ENCODE measurements at places on chromosomes 3 and 15.

GRCh38 chr15:67091980-67092677 is 26.7 kb downstream of the SMAD3 start:
- DNase-seq: no peak

DNA sequence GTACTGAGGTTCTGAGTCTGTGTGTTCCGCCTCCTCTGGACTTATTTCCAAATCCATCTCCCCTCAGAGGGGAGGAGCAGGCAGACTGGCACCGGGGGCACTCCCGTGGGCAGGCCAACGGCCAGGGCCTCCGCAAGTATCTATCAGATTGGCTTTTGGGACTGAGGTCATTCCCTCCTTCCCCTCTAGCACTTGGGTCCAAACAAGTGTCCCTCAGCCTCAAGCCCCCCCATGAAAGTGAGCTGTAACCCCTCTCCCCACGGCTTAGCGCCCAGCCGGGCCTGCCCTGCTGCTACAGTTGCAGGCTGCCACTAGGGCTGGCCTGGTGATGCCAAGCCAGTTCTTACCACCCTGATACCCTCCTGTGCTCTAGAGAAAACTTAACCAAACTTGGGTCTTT is 17.4 kb downstream of the ITGA11 start:
- no peak for DNase-seq

DNA sequence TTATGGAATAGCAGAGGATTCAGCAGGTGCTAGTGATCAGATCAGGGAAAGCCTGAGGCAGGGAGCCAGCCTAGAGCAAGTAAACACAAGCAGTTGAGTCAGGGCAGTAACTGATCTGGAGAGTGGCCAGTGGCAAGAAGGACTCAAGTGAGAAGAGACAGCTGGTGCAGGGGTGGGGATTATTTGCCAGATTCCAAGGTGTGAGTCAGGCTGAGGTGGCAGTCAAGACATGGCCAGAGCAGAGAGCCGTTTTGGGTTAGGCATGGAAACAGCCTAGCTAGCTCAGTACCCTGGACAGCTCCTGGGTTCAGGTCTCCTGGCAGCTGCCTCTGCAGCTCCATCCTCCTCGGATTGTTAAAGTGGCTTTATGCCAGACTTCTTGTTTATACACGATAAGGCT is 281.9 kb upstream of the ONECUT1 start:
- DNase-seq: no peak

DNA sequence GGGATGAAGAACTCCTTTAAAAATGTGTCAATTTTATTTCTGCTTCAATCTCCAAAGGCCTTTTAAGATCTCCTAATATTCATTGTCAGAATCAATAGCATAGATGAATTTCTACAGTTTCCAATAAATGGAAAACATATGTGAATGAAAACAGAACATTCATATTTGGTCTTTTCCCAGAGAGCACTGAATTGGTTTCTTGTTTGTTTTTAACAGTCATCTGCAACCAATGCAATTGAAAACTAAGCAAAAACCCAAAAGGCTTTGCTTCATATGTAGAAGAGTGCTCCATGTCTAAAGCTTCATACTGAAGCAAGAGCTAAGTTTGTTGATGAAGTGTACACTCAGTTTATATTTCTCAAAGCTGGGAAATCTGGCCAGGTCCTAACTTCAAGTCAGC is 426.5 kb upstream of the CDIN1 start:
- DNase-seq: no peak

DNA sequence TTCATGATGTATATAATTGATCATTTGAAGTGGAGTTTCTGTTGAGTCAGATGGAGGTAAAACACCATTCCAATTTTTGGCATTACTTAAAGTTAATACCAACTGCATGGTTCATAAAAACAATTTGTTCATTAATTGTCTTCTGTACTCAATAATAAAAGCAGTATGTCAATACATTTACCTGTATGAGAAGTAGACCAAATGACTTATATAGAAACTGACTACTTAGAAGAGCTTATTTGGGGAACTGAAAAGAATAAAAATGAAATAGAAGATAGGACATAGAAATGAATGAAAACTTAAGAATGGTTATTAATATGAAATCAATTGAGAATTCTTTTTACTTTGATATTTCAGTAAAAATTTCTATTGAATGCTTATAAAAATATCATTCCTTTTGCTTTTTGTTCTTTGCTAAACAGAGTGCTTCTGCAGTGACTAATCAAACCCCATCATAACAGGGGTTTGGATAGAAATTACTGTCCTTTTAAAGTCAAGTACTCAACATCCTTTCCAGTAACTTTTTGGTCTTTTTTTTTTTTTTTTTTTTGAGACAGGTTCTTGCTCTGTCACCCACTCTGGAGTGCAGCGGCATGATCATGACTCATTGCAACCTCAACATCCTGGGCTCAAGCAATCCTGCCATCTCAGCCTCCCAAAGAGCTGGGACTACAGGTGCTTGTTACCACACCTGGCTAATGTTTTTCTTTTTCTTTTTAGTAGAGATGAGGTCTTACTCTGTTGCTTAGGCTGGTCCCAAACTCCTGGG is 6.5 kb upstream of the CRYBG3 start:
- peak; percentile 54 for DNase-seq

- DNase-seq: no peak
Observed at GRCh38 chr3:31785286-31785685, 195.8 kb downstream of the OSBPL10 start.

- no peak for DNase-seq
Observed at GRCh38 chr3:65052101-65052500, 364.3 kb upstream of the ADAMTS9 start.

DNA sequence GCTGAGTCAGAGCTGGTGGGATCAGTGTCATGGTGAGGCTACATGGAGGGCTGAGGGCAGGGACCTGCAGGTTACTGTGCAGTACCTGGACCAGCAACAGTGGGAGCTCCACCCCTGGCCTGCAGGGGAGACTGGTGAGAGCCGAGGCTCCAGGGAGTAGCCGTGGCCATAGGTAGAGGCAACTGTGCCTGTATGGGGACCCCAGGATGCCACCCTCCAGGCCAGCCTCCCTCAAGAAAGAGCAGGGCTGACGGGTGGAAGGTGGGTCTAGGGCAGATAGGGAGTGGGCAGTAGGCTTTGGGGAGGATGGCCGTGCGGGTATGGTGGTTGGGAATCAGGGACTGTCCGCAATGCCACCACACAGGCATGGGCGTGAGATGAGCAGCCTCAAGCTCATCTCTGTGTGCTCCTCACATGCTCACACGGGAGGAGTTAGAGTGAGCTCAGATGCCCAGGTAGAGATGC is 35.5 kb downstream of the FBLN2 start:
- no peak for DNase-seq

GRCh38 chr3:142993958-142994442 is 7.4 kb upstream of the U2SURP start:
- peak; percentile 68 for DNase-seq

- DNase-seq: no peak
Observed at GRCh38 chr3:193598202-193598601, 5.2 kb downstream of the OPA1 start.

DNA sequence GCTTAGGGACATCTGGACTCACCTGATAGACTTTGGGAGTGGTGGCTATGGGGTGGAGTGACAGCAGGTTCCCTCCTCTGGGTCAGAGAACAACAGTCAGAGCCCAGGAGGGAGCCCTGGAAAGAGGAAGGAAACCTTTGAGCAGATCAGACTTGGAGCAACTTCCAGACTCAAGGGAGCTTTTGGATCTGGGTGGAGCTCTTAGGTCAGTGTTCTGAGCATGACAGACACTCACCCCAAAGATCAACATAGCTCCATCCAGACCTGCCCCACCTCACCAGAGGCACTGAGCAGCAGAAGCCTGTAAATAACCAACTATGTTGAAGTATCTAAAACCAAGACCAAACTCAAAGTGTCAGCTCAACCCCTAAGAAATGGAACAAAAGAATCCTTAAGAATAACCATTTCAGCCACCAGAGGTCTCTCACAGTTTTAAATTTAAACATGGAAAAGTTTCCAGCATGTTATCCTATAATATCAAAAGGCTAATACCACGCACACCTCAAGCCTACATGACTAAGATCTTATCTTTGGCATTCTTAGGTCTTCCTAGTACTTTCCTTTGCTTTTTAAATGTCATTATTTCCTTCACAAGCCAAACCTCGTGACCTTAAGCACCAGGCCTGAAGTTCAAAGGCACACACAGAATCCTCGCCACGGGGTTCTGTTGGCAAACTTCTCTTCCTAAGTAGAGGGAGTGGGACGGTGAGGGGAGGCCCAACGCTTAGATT is 56.4 kb downstream of the UMPS start:
- DNase-seq: no peak

DNA sequence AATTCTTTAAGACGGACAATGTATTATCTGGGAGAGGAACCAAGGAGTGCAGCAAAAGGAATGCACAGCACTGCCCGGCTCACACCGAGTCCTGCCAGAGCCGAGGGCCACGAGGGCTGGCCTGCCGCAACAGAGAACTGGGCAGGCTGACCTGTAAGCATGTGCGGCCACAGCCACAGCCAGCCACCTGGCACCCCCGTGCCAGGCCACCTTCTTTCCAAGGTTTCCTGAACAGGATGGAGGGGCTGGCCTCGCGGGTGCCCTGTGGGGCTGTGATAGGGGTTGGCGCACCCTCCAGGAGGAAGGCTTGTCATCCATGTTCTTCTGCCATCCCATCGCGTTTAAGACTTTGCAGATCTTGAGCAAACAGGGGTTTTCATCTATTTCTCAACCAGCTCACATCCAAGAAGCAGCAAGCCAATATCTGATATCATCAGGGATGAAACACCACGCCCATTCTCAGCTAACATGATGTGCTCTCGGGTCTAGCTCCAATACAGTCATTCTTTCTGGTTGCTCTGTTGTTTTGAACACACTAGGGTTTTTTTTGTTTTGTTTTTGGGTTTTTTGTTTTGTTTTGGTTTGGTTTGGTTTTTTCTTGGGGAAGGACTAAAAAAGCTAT is 10.2 kb downstream of the CA12 start:
- no peak for DNase-seq

DNA sequence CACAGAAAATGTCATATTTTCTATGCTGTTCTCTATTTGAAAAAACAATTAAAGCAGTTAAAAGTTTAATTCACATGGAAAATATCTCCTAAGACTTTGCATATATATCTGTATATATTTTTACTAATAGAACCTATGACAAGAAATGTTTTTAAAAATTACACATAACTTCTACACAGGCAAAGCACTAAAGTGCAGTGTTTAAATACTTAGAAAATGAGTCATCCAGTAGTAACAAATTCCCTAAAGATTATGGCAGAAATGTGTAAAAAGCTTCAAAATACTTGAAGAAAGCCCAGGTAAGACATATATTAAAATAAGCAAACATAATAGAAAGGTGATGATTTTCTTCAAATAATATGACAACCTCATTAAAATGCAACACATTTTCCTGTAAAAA is 236.6 kb downstream of the TBC1D5 start:
- DNase-seq: no peak

GRCh38 chr3:22691856-22692628 is 511.1 kb upstream of the UBE2E2 start:
- no peak for DNase-seq

- no peak for DNase-seq
Observed at GRCh38 chr3:173983343-173983742, 585.8 kb downstream of the NLGN1 start.

- DNase-seq: no peak
Observed at GRCh38 chr3:62242831-62243509, 130.4 kb downstream of the FEZF2 start.

GRCh38 chr3:14703128-14703750 is 28.3 kb downstream of the C3orf20 start:
- DNase-seq: no peak

- DNase-seq: no peak
Observed at GRCh38 chr3:97968376-97968775, 3.9 kb downstream of the RIOX2 start.

- DNase-seq: no peak
Observed at GRCh38 chr15:58465866-58466517, 34.2 kb downstream of the LIPC start.

DNA sequence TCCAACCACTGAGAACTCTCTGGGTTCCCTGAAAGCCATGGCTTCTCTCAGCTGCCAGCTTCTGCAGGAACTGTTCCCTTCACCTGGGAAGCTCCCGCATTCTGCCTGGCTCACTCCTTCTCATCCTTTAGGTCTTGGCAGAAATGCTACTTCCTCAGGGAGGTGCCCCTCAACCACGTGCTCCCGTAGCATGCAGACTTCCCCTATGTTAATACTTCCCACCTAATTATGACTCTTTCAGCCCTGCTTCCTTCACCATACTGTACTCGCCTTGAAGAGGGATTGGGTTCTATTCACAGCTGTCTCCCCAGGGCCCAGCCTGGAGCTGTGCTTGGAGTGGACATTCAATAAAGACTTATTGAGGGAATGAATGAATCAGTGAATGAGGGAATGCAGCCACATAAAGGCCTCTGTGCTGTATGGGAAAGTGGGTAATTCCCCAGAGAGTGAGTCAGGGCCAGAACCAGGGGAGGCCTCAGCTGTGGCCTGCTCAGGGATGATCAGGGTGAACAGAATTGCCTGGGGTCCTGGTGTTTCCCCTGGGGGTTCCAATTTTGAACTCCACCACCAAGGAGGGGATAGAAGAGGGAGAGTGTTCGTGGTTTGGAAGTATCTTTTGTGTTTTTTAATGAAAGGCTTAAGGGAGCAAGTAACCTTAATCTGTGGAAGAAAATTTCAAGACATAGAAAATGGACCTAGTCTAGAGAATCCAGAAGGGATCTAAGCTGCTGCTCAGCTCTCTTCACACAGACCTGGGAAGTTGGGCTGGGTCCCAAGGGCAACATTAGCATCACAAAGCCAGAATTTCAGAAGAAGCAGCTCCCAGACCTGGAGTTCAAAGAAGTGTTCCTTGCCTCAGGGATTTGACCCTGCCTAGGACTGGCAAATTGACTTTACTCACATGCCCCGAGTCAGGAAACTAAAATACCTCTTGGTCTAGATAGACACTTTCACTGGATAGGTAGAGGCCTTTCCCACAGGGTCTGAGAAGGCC is 14.6 kb upstream of the FAM107A start:
- no peak for DNase-seq

- DNase-seq: no peak
Observed at GRCh38 chr3:110821586-110821985, 250.0 kb upstream of the NECTIN3 start.

- DNase-seq: no peak
Observed at GRCh38 chr3:14278799-14279625, 100.4 kb downstream of the LSM3 start.

- no peak for DNase-seq
Observed at GRCh38 chr3:155270063-155270462, 23.4 kb downstream of the STRIT1 start.

GRCh38 chr3:88589138-88589537 is 439.4 kb downstream of the C3orf38 start:
- DNase-seq: no peak

DNA sequence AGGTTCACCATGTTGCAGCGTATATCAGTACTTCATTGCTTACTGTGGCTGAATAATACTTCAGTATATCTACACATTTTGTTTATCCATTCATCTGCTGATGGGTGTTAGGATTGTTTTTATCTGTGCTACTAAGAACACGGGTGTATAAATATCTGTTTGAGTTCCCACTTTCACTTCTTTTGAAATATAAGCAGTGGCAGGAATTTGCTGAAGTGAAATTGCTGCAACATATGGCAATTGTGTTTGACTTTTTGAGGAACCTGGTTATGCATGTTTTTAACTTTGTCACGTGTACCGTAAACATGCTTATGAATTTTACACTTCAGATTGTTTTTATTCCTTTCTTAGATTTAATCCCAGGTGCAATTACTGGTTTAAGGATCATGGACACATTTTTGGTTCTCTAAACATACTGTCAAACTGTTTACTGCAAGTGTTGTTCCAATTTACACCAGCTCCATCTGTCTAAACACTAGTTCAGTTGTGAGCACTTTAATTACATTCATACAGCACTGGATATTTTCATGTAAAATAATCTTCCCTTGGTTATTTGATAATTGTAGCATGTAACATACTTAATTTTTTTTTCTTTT is 23.1 kb downstream of the TRAK1 start:
- no peak for DNase-seq

GRCh38 chr3:42205800-42206514 is 60.0 kb downstream of the CCK start:
- DNase-seq: no peak

Data from CD4-positive, alpha-beta T cell treated with Interleukin-2 at 100 ng/mL for 4 hours (primary cell).